ENCODE measurements at places on chromosomes 5 and 9. TPM values are rescaled to one million over a fixed set of nuclear protein-coding genes. Genes with fewer than 3 reads are reported as not detected.

The C9orf50 gene
- polyA plus RNA-seq, result 0.28 TPM

The PCDHA5 gene
- 0.05 TPM for polyA plus RNA-seq

The SLC4A9 gene
- polyA plus RNA-seq, result 0.06 TPM

The NEURL1B gene
- 51.9 TPM for polyA plus RNA-seq

The PSIP1 gene
- 45.9 TPM for polyA plus RNA-seq

The MYOT gene
- polyA plus RNA-seq, result 7.7 TPM

The ZNF454 gene
- polyA plus RNA-seq, result 1.7 TPM

The PCDHB5 gene
- 9.0 TPM for polyA plus RNA-seq

The CCDC183 gene
- 0.85 TPM for polyA plus RNA-seq

The TAF1L gene
- polyA plus RNA-seq, result 0.01 TPM

The DPYSL3 gene
- polyA plus RNA-seq, result 287 TPM

The CCDC180 gene
- 3.4 TPM for polyA plus RNA-seq

The QRFP gene
- 0.15 TPM for polyA plus RNA-seq

The DDX4 gene
- not detected for polyA plus RNA-seq

The BDP1 gene
- polyA plus RNA-seq, result 11.3 TPM

The TYRP1 gene
- polyA plus RNA-seq, result 0.80 TPM

The SLC22A4 gene
- 1.5 TPM for polyA plus RNA-seq

The BTNL3 gene
- polyA plus RNA-seq, result 0.04 TPM

The BTNL8 gene
- 0.10 TPM for polyA plus RNA-seq

The LHX2 gene
- not detected for polyA plus RNA-seq

The RAB3C gene
- 3.9 TPM for polyA plus RNA-seq

The DAB2IP gene
- polyA plus RNA-seq, result 42.3 TPM

The CD14 gene
- polyA plus RNA-seq, result 60.6 TPM

The ODF2 gene
- 25.4 TPM for polyA plus RNA-seq

The SH2D3C gene
- 16.6 TPM for polyA plus RNA-seq

The PHF24 gene
- polyA plus RNA-seq, result 0.18 TPM

The SLC34A3 gene
- 0.05 TPM for polyA plus RNA-seq

The LCN2 gene
- 23.0 TPM for polyA plus RNA-seq

The TERT gene
- polyA plus RNA-seq, result not detected

The GGTA1 gene
- 5.1 TPM for polyA plus RNA-seq

The CPLANE1 gene
- polyA plus RNA-seq, result 5.3 TPM

The FST gene
- 8.2 TPM for polyA plus RNA-seq
